IPS DF 19.7 (cell line): ENCODE measurements at places on chromosomes 13 and 19.

DNA sequence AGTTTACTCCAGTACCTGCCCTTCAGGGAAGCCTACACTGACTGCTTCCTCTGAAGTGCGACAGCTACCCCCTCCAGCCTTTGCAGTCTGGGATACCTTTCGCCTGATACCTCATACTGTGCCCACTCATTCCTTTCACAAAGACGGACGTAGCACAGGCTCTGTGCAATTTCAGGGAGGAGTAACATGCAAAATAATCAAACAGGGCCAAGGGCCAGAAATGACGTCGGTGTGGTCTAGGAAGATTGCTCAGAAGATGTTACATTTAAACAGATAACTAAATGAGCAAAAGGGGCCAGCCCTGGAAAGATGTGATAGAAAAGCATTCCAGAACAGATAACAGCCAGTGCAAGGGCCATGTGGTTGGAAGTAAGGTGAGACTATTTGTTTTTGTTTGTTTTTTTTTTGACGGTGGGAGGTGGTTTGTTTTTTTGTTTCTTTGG, 6.6 kb upstream of the DDX39A start:
- DNase-seq: no peak

GRCh38 chr13:40433577-40433976, 232.9 kb downstream of the FOXO1 start:
- DNase-seq: no peak

- no peak for DNase-seq
Measured at GRCh38 chr13:69202996-69203395, 904.6 kb upstream of the ATXN8OS start.

GRCh38 chr13:69947582-69947981, 160.0 kb upstream of the ATXN8OS start:
- DNase-seq: no peak

DNA sequence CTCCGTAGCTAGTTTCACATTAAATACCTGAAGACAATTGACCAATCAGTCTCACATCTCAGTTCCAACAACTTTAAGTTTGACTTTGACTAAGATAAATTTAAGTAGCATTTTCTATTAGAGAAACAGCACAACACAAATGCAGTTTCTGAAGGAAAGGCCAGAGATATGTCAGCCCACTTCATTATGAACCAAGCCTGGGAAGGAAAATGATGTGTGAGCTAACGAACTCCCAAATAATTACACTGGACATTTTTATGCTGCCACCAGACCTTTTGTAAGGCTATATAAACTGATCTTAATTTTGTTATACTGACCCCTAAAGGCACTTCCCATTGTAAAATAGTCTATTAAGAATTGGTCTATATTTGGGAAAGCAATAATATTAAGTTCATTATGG, 57.9 kb upstream of the DACH1 start:
- no peak for DNase-seq

DNA sequence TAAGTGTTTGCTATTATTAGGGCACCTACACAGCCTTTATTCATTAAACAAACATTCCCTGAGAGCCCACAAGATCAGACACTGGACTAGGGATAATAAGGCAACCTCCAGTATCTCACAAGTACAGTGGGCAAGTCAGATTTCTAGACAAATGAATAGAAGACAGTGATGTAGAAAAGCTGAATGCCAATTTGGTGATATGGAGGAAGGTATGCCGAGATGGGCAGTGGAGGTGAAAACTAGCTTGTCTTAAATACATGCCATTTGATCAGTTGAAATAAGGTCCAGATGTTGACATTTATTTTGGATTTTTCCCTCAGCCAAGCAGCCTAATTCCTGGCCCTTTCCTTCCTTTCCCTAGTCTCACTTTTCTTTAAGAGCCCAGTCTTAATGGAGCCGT, 130.3 kb downstream of the RXFP2 start:
- DNase-seq: no peak

GRCh38 chr13:40370661-40371060, 295.8 kb downstream of the FOXO1 start:
- DNase-seq: no peak

DNA sequence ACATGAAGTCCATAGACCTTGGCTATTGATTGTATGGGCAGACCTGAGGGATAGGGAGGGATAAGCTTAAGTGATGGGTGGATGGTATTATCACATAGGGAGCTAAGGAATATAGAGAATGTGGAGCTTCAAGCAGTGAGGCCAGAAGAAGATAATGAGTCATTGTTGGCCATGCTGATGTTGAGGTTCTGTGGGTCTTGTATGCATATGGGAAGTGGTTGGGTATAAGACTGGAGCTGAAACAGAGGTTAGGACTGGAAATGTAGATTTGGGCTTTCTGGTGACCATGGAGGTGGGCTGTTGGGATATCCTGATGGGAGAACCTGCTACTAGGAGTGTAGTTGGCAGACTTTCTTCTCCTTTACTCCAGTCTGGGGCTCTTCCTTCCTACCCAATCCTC, 73.7 kb upstream of the TSC22D1 start:
- no peak for DNase-seq

DNA sequence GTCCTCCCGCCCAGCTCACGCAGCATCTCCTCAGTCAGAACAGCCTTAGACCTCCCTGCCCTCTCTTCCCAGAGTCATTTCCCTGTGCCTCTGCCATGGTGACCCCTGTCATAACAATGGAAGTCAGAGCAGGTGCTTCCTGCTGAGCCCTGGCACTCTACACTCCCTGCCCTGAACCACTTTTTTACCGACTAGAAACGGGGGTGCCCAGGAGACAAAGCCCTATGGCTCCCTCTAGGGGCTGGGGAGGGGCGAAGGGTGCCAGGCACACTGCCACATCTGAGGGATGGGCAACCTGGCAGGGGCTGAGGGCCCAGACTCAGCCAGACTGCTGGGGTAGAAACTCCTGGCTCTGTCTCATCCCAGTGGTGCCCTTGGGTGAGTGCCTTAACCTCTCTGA, 16.4 kb downstream of the ZNF574 start:
- no peak for DNase-seq

GRCh38 chr13:39362652-39363381, 240.2 kb downstream of the LHFPL6 start:
- DNase-seq: no peak

GRCh38 chr13:28611654-28612131, 47.2 kb upstream of the POMP start:
- no peak for DNase-seq

DNA sequence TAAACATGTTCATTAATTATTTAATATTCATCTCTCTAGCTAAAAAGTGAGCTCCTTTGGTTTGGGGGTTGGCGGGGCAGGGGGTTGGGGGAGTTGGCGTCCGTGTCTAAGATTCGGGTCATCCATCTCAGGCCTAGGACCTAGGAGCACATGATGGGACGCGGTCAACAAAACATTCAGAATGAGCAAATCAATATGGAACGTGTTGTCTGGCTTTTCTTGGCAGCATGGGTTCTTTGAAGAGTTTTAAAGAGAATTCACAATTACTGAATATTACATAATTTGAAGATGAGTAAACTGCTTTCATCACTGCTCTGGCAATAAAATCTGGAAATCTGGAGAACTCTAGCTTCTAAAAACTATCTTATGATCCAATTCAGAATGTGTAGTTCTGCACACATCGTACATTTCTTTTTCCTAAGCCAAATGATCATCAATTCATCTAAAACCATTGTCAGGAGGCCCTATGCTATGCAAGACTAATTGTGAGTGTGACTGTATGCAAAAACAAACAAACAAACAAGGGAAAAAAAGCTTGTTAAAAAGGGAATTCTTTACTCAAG, 5.4 kb upstream of the ARGLU1 start:
- no peak for DNase-seq

DNA sequence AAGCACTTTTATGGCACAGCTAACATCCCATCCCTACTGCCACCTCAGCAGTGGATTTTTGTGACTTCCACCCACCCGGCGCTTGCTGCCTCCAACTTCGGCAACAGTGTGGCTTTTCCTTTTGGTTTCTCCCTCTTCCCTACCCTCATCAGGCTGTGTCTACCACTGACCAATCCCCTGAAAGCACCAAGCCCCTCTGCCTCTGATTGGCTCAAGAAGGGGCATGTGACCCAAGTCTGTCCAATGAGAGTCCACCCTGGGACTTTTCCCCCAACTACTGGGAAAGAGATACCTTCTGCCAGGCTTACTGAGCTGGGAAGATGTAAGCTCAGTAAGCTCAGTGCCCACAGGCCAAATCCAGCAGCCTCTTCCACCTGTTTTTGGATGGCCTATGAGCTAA, 5.8 kb downstream of the SMIM7 start:
- no peak for DNase-seq
